ENCODE measurements at places on chromosomes 3 and 15.

GRCh38 chr15:35208353-35208752, 123.3 kb upstream of the NANOGP8 start:
- no peak for DNase-seq

GRCh38 chr15:99197856-99198255, 51.5 kb downstream of the TTC23 start:
- no peak for DNase-seq

DNA sequence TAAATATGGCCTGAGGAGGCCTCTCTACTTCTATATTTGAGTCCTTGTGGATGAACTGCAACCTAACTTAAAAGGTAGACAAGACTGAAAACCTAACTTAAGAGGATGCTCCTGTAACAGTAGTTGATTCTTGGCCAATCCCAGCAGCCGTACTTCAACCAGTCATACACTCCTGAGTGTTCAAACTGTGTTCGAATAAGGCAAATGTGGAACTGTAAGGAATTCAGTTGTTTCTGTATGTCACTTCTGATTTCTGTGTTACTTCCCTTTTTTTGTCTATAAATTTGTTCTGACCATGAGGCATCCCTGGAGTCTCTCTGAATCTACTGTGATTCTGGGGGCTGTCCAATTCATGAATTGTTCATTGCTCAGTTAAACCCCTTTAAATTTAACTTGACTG, 20.5 kb downstream of the GALK2 start:
- DNase-seq, result no peak

DNA sequence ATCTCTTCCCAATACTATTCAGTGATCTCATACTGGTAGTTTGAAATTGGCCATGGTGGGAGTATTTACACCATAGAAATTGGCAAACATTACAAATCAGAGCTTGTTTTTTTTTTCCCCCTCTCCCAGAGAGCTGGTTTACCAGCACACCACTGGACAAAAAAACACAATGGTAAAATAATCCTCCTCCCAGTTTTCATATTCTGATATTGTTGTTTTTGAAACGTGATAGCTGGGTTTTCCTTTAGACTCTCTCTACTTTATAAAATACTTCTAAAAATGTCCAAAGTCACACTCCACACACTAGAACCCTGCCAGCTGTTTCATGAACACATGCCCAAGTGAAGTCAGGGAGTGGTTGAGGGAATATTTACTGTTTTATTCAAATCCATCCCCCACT, 187.5 kb downstream of the DTWD1 start:
- no peak for DNase-seq

GRCh38 chr3:36868614-36869436, 76.0 kb downstream of the TRANK1 start:
- peak; percentile 19 for DNase-seq

GRCh38 chr3:48244461-48244860, 3.6 kb downstream of the ZNF589 start:
- DNase-seq, result no peak

DNA sequence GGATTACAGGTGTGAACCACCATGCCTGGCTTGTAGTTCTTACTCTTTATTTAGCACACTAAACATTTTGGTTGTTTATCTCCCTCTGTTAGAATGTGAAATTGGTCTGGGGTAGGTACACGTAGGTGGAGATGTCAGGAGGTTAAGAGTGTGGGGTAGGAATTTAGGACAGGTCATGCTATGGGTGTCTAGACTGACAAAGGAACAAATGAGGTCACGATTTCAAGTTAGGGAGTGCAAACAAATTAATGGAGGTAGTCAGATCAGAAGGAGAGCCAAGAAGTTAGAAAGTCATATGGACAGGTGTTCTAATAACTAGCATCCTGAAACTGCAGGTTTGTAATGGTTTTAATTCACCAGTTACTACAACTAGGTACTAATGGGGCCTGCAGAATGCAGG, 19.8 kb downstream of the CDV3 start:
- DNase-seq, result no peak

All from stimulated activated CD8-positive, alpha-beta memory T cell treated with anti-CD3 and anti-CD28 coated beads, Interleukin-15, amount 100 ng/mL, for 48 hours (primary cell).